Calu3 (cell line): ENCODE measurements at places on chromosomes 12 and 14.

DNA sequence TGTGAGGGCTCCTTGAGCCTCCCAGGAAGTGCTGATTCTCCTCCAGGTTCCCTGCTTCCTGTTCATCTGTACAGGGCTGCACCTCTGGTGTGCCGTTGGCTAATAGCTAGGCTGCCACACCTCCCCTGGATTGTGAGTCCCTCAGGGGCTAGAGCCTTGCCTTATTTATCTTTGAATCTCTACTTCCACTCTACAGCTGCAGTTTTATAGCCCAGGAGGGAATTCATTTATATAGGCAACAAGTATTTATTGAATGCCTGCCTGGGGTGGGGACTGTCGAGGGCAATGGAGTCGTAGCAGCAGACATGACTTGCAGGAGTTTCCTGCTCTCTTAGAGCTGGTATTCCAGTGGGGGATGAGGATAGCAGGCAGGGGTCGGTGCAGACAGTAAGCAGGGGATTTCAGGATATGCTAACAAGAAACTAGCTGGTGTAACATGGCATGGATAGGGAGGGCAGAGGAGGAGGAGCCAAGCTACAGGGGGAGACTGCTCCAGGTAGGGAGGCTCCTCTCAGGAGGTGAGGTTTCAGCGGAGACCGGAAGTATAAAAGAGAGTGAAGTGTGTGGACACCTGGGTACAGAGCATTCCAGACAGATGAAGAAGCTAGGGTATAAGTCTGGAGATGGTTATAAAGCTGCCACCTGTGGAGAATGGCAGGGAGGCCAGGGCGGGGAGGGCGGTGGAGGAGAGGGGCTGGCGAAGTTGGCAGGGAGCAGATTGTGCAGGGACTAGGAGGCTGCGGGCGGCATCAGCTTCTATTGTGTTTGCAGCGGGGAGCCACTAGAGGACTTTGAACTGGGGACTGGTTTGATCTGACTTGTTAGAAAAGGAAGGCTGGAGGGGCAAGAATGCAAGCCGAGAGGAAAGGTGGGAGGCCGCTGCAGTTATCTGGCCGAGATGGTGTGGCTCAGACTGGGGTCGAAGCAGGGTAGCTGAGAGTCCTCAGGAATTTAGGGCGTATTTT, 17.2 kb downstream of the USP30 start:
- no peak for DNase-seq

DNA sequence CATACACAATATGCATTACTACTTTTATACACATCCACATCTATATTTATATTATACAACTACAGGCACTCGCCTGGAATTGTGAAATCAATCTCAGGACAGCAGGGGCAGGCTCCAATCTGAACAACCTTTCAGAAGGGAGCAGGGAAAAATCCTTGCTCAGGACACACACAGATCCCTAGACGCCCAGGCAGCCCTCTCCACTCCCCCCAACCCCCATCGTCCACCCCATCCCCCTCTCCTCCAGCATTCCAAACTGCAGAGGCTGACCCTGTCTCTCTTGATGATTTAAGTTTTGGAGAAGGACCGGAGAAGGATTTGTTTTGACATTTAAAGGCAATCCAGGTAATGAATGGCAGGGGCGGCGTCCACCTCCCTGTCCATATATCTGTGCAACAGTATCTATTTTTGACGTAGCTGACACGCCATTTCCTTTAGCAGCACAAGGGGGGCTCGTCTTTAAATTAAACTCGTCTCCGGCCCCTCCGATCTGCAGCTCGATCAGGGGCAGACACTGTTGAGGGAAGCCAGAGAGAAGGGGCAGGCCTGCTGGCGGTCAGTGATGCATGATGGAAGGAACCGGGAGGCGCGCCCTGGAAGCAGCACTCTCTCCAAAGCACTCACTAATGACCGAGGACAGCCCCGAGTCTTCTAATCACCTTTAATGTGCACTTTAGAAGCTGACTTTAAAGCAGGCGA, 95.0 kb upstream of the TBX5 start:
- DNase-seq: no peak

- DNase-seq: no peak
These were observed 274.6 kb downstream of the RAD51B start for GRCh38 chr14:68094158-68094557.

- no peak for DNase-seq
These were observed 513.8 kb upstream of the CCDC196 start for GRCh38 chr14:65972346-65972870.

- no peak for DNase-seq
These were observed 7.6 kb downstream of the KIF26A start for GRCh38 chr14:104145826-104146601.

- DNase-seq: no peak
These were observed 25.0 kb downstream of the SLC15A4 start for GRCh38 chr12:128798571-128799341.

DNA sequence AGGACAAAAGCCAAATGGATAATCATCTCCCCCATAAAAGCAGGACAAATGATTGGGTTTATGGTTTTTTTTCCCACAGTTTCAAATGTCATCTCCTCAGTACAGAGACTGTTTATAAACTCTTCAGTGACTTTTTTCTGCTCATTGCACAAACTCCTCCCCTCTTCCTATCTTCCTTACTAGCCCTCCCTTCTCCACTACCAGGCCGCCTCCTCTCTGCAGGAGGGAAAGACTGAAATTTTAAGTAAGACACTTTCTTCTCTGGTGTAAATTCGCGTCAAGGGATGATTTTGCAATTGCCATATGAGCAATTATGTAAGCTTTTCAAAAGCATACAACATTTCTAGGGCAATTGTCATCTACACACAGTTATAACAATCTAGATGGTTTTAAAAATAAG, 37.0 kb downstream of the BTG1 start:
- DNase-seq: no peak

- peak; percentile 31 for DNase-seq
These were observed 56.6 kb downstream of the TTC9 start for GRCh38 chr14:70698288-70698687.

DNA sequence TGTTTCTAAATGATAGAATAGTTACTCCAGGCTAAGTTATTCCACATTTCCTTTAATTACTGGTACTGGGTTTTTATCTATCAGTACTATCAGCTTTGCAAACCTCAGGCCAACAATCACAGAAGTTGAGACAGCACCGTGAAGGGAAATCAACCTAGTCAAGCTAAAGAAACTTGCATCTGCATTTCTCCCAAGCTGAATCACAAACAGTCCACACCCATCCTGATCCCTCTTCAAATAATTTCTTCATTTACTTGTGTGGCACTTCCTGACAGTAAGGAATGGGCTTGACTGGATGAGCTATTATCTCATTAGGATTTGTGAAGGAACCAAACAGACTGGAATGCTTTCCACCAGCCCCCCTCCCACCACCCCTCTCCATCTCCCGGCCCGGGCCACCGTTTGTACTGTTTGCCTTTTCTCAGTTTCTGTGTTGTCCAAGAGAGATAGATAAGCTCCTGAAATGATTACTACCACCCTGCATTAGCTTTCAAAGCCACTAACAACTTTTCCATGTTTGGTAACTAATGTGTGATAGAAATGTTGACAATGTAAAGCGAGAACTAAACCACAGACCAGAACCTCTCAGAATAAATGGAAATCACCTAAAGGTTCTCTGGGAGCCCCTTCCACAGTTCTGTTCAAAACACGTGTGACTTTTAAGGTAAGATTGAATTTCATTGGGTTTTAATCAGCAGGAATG, 236.3 kb downstream of the SLC25A21 start:
- DNase-seq: no peak

DNA sequence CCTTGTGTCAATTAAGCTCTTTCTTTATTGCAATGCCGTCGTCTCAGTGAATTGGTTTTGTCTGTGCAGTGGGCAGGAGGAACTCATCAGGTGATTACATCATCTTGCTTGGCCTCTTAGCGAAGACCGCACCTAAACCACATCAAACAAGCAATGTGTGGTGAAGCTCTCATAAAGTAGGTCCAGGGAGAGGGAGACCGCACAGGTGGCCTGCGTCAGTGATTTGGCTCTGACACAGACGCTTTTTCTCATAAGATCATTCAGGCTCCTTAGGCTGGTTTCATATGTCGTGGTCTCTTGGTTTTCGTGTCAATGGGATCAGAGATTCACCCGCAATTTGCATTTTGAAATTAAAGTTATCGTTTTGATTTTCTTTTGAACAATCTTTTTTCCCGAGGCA, 6.7 kb upstream of the TESC start:
- DNase-seq: peak; percentile 68

- DNase-seq: no peak
These were observed 30.3 kb upstream of the ESR2 start for GRCh38 chr14:64324461-64324860.

DNA sequence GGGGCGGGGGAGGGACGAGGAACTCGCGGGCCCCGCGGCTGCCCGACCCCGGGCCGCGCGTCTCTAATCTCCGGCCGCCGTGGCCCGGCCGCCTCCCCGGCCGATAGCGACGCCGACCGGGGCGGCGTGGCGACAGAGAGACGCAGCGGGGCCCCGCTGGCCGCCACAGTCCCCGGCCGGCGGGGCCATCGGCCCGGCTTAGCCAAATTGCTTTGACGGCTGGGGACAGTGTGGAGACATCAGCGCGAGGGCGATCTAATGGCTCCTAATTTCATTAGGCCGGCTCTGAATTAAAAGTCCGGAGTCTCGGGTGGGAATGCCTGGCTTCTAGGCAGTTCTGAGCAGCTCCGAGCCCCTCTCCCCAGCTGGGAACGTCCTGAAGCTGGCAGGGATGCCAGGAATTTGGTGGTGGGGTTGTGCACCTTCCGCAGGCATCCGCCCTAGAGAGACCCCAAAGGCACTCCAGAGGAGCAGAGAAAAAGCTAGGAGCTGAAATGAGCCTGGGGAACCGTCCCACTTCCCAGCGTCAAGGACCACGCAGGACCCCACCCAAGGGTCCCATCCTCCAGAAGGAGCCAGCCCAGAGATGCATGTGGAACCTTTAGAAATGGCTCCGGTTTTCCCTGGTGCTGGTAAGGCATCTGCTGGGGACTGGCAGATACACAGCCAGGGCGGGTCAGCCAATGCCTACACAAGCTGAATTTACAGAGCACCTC, 9.6 kb downstream of the TBX5 start:
- no peak for DNase-seq

DNA sequence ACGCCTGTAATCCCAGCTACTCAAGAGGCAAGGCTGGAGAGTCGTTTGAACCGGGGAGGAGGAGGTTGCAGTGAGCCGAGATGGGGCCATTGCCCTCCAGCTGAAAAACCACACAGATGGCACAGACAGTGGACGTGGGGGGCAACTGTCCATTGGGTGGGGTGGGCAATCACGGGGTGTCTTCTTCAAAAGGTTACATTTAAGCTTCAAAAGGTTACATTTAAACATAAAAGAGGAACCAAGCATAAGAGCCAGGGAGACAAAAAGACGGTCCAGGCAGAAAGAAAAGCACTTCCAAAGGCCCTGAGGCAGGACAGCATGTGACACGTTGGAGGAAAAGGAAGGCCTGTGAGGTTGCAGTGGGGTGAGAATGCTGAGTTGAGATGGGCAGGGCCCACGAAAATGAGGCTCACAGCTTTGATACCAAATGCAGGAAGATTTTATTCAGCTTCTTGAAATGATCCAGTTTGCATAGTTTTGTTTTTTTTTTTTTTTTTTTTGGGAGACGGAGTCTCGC, 10.7 kb downstream of the SCARB1 start:
- no peak for DNase-seq

GRCh38 chr12:25256005-25256404, 5.3 kb upstream of the KRAS start:
- no peak for DNase-seq

DNA sequence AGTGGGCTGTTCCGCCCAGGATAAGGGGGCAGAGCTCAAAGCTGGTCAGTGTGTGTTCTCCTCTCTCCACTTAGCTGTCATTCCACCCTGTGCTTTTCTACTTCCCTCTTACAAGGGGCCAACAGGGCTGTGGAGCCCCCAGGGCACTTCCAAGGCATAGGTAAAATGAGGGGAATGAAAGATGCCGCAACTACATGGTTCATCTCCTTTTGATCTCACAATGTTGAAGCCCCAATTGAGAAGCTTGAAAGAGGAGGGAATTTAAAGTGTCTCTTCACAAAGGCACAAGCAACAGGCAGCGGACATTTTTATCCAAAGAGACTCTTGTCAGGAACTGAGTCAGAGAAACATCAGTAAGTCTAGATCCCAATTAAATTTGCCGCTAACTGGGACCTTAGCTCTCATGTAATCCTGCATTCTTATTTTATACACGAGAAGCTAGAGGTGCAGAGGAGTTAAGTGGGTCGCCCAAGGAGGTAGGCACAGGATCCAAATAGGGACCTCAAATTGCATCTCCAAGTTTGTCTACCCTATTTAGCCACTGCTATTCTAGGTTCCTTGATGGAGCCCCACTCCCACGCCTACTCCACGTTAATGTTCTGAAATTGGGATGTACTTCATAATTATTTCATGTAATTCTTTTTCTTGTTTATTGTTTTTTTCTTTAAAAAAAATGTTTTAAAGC, 20.1 kb downstream of the TRIM9 start:
- DNase-seq: no peak

DNA sequence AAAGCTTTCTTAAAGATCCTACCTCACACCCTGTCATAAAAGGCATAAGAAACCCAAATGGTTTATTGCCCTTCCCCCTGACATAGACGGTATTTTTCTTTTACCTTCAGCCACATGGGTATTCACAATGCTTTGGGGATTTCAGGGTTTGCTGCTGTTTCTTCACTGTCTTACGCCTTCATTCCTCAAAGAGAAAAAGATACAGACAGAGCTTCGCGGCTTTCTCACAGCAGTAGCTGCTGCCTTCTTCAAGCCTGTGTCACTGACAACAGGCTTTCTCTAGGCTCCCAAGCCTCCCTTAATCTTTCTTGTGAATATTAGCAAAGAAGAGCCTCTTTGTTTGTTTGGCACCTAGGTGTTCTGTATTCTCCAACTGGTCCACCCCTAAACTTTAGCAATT, 197.4 kb upstream of the ARID2 start:
- DNase-seq: no peak

DNA sequence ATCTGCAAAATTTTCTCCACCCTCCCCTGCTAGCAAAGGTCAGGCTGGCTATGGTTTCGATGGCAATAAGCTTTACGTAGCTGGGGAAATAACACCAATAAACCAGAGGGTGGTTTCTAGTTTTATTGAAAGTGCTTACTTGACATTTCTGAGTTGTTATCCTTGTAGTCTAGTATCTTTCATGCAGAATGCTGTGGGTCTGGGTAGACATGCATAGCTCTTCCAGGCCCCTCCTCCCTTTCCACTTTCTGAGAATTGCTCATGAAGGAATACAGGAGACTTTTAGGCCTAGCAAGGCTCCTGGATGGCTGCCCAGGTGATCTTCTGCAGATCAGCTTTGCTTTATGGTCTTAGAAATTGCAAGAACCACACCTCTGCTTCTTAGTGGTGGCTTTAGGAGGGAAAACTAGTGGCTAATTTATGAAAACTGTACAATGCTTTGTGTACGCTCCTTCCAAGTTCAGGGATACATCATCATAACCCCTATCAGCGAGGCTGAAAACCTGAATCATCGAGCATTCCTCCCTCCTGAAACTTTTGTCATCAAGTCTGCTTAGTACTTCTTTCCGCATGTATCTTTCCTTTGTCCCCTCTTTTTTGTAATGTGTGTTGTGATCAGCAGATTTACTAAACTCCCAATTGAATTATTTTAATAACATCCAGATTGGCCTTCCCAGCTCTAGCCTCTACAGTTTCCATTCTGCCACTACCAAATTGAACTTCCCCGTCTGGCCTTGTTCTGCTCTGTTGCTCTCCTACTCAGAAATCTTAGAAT, 473.0 kb downstream of the RAD51B start:
- no peak for DNase-seq
